ENCODE measurements at places on chromosomes 2 and 18.

- no peak for DNase-seq
Observed at GRCh38 chr2:115036818-115037217, 594.4 kb downstream of the DPP10 start.

GRCh38 chr18:79704631-79705030 is 25.0 kb downstream of the CTDP1 start:
- no peak for DNase-seq

DNA sequence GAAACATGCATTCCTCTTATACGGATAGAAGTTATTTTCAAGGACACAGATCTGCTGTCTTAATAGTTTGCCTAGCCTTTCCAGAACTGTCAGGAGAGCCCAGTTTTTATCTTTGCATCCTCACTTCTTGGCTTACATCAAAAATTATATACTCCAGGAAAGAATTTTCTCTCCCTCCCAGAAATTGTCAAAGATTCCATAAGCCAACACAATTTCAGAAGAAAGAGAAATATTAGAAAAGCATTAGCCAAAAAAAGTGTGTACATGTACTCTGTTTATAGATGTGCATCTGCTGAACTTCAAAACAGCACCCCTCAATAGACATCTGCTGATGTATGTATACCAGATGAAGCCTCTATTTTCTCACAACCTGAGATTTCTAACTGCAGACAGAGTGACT is 210.4 kb downstream of the METTL4 start:
- no peak for DNase-seq

DNA sequence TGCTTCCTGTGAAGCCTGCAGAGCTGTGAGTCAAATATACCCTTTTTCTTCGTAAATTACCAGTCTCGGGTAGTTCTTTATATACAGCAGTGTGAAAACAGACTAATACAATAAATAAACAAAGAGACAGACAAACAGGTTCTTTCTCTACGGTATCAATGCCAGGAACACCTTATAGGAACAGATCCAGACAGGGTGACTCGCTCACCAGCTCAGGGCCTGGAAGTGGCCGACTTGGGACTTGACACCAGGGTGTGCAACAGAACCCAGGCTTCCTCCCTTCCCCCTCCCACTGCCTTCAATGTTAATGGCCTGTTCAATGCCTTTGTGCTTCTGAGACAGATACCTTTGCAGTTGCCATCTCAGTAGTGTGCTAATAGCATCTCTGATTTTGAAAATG is 309.5 kb downstream of the ALK start:
- DNase-seq, result no peak

- DNase-seq, result no peak
Observed at GRCh38 chr2:191030521-191031154, 16.7 kb upstream of the STAT1 start.

- DNase-seq, result no peak
Observed at GRCh38 chr2:165895974-165896373, 57.6 kb downstream of the TTC21B start.

GRCh38 chr18:63788447-63789096 is 13.4 kb downstream of the SERPINB7 start:
- DNase-seq, result peak; percentile 46

DNA sequence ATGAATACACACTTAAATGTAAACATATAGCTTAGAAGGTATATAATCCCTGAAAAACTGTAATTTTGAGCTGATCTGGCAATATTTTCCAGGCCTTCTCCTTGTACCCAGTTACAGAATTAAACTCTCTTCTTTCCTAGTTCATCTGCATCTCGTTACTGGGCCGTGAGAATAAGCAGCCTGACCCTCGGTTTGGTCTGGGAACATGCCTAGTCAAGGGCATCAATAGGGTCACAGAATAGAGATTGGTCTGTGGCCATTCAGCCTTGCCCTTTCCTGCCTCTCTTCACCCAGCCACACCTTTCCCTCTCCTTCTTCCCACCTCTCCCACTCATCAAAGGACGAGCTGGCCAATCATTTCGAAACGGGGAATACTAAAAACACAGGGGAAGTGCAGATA is 27.3 kb downstream of the SULT1C2 start:
- no peak for DNase-seq

DNA sequence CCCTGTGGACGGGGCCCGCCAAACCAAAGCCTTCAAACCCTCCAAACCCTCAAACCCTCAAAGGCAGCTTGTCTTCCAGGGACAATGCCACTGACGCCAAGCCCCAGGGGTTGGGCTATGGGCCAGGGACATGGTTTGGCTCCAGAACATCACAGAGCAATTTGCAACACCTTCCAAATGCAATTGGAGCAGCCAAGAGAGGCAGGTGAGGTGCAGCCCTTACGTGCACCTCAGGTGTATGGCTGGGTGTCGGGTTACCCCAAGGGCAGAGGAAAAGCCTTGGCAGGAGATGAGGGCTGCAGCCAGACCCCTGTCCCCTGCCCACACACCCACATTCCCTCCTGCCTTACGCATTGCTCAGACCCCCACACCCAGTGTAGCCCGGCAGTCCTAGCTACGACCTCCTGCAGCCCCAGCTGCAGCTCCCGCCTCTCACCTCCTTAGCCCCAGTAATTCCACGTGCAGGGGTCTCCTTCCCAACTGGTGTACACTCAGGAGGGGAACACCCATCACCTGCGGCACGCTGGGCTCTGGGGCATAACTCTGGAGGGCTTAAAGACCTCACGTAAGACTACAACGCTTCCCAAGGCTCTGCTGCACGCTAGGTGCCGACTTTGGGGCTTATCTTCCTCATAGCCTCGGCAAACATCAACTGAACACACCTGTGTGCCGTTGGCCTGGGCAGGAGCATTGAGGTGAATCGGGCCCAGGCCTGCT is 88.7 kb downstream of the TFCP2L1 start:
- DNase-seq, result no peak

- DNase-seq, result no peak
Observed at GRCh38 chr18:50594942-50595341, 35.1 kb downstream of the MAPK4 start.

DNA sequence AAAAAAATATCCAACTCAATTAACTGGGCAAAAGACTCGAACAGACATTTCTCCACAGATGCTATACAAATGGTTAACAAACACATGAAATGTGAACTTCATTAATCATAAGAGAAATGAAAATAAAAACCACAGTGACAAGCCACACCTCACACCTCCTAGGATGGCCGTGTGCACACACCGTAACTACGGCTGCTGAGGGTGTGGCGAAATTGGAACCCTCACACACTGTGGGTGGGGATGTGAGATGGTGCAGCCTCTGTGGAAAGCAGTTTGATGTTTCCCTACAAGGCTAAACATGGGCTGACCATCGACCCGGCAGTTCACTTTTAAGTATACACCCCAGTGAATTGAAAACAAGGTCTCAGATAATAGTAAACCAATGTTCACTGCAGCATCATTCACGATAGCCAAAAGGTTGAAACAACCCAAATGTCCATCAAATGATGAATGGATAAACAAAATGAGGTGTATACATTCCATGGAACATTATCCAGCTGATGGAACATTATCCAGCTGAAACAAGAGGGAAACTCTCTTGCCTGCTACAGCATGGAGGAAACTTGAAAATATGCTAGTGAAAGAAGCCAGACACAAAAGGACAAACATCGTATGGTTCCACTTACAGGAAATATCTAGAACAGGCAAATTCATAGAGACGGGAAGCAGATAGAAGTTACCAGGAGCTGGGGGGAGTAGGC is 32.2 kb downstream of the ZAP70 start:
- no peak for DNase-seq

DNA sequence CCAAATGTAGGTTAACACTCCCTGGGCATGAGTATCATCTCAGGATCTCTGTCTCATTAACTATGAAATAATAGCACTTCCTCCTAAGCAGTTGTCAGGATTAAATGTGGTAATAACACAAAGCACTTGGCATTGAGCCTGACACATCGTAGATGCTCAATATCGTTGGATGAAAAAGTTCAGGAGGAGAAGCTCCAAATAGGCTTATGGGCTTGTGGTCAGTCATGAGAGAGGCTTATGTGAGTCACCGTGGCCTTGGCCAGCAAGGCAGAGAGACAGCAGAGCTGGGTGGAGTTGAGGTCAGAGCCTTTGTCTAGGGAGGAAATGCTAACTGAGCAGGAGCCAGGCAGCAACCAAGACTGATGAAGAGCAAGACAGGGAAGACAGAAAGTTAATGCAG is 68.3 kb upstream of the PPM1B start:
- no peak for DNase-seq

DNA sequence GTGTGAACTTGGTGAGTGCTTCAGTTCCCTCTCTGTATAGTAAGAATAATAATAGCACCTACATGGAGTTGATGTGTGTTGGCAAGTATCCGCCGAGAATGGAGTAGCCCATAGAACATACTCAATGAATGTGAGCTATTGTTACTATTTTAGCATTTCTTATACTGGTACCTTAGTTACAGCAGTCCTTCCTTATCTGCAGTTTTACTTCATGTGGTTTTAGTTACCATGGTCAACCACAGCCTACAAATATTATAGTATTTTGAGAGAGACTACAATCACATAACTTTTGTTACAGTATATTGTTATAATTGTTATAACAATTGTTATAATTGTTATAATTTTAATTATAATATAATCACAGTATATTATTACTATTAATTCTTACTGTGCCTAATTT is 152.5 kb upstream of the RASGRP3 start:
- no peak for DNase-seq

DNA sequence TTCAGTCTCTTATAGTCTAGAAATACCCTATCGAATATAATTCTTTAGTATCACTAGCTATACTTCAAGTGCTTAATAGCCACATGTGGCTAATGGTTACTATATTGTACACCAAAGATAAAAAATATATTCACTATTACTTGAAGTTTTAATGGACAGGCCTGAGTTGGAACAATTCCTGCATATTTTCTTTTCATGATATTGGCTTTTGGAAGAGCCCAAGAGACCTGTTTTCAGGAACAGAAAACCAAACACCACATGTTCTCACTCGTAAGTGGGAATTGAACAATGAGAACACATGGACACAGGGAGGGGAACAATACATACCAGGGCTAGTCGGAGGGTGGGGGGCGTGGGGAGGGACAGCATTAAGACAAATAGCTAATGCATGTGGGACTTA is 334.4 kb upstream of the TRIB2 start:
- DNase-seq, result no peak

DNA sequence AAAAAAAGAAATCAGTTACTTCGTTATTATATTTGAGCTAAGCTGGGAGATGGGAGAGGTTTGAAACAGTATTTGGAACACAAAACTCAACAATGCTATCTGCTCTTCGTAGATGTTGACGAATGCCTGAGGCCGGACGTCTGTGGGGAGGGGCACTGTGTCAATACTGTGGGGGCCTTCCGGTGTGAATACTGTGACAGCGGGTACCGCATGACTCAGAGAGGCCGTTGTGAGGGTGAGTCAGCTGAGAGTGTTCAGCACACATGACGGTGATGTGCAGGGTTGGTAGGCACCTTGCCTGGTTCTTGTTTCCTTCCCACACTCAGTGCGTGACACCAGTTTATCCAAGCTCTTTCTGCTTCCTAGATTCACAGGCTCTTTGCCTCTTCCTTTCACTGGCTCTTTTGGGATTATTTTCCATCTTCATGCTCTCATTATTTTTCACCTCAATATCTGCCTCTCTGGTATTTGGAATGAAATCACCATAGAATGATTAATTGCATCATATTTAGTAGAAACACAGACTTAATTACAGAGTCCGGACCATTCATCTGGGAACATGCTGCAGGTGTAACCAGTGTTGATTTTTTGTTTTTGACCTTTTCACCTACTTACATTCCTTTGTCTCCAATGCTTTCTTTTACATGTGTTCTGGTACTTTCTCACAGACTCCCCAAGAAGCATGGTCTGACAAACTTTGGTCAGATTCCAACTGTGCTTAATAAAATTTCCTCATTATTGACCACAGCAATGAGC is 200.6 kb upstream of the RASGRP3 start:
- peak; percentile 3 for DNase-seq

DNA sequence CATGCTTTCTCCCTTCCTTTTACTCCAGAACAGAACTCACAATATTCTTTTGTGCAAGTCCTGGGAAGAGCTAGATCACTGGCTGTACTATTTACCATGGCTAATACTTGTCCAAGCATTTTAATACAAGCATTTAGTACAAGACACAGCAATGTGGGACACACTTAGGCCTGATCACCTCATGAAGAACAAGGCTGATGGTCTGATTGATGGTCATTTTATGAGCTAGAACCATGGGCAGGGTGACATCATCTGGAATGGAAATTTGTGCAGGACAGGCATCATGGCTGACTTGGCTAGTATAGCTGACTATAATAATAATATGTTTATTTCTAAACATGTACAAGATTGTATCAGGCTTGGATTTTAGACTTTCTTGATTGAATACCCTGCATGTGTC is 374.2 kb upstream of the HNMT start:
- DNase-seq, result no peak

GRCh38 chr2:54067851-54068375 is 47.5 kb upstream of the ACYP2 start:
- no peak for DNase-seq

DNA sequence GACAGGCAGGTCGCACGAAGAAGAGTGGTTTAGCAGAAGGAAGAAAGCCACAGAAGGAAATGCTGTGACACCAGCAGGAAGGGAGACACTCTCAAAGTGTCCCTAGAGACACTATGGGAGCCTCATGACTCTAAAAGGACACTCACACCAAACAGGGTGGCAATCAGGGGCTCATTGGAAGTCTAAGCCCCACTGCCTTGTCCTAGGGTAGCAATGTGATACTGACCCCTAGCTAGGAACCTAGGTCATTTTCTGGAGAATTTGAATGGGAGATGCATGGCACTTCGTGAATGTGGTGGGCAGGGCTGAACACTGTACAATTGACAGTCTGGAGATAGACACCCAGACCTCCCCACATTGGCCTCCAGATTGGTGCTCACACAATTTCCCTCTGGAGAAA is 385.0 kb downstream of the EIPR1 start:
- no peak for DNase-seq

DNA sequence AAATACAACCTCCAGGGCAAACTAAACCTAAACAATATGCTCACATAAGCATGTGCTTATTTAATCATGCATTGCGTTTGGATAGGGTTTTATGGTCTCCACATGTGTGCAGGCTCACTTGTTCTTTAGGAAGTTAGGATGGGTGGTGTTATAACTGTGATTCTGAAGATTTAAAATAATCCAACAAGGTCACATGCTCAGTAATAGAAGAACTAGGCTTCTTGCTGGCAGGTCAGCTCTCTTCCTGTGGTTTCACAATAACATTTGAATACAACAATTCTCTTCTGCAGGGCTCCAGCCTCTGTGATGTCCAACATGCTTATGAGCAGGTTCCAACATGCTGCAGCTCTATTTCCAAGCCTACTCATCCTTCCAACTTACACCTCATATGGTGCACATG is 84.0 kb downstream of the MYL12B start:
- DNase-seq, result no peak

- DNase-seq, result no peak
Observed at GRCh38 chr2:224894356-224894755, 147.9 kb downstream of the DOCK10 start.

DNA sequence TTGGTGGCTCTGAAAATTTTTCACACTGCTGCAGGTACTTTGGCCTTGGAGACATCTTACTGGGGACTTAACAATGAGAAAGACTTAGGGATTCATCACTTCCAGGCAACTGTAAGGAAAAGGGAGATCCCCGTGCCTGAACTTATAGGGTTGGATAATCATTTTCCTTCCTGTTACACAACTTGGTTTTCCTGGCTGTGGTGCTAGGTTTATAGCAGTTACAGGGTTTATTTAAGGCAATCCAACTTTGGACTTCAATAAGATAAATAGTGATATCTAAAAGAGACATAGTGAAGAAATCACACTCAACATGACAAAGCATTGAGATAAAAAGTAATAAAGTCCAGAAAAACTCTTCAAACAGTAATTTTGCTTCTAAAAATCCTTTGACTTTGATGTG is 70.2 kb upstream of the RAPH1 start:
- DNase-seq, result no peak

GRCh38 chr2:113283704-113284284 is 5.1 kb upstream of the PAX8 start:
- no peak for DNase-seq

Measured in stimulated activated CD8-positive, alpha-beta memory T cell treated with anti-CD3 and anti-CD28 coated beads, Interleukin-15, amount 100 ng/mL, for 4 hours (primary cell).